Neural crest cell (in vitro differentiated cells): ENCODE measurements at places on chromosomes 11 and 22. TPM values are rescaled to one million over a fixed set of nuclear protein-coding genes. Genes with fewer than 3 reads are reported as not detected.

DNA sequence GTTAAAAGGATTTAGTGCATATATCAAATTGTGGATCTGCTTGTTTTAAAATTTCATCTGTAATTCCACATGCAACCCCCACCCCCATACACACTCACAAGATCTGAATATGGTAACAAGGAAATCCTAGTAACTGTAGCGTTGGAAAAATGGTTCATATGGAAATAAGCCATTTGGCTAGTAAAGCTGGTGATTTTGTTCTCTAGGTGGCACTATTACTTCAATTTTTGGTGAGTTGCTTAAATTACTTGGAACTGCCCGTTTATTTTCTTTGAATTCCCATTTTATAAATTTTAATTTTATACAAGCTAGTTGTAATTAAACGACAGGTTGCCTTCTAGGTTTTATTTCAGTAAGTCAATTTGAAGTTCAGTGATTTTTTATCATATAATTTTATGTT is 5.3 kb downstream of the BDNF start:
- DNase-seq: no peak

DNA sequence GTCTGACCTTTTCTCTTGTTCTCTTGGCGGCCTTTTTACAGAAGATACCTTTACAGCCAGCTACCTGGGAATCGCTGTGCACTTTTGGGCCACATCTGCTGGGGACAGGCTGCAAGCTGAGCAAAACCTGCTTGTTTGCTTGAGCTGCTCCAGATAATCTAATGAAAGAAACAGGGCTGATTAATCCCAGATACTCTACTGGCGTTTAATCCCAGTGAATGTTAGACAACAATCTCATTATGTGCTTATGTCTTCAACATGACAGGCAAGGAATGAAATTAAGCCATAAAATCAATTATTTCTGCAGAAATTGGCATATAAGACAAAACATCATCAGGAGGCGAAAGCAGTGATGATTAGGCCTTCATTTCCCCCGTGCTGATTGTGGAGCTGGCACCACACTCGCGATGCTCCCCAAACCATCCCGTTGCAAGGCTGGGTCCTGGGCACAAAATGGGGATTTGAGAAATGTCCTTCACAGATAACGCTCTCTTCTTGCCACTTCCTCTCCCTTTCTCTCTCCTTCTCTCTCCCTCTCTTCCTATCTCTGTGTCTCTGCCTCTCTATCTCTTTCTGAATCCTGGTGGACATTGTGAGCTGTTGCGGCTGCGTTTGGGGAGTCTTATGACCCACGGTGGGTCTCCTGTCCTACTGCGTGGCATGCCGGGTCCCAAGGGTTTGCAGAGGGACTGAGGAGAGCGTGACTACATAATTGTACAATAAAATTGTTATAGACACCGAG is 1053.8 kb downstream of the TBC1D22A start:
- no peak for DNase-seq

GRCh38 chr11:43920598-43921419 is 21.6 kb upstream of the C11orf96 start:
- DNase-seq: no peak

- DNase-seq: no peak
Observed at GRCh38 chr11:47378010-47378835, at the start of gene SPI1. SPI1 (minus strand) TSS chr11:47378547; CDS start chr11:47378353, 194 bp downstream.

DNA sequence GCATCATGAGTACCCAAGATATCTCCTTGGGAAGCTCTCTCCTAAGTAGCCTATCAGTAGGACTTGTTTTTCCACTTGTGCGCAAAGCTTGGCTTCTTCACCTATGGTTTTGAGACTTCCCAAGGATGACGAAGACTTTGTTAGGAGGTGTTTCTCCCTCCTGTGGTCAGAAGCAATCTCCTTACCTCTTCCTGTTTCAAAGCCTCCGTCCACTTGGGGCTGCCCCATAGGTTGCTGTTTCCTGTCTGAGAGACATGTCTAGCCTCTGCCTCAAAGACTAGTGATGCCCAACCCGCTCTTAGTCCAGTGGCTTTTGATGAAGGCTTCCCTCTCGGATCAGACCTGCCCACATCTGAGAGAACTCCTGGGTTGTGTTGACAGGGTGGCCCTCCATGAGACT is 92.9 kb downstream of the TRAF6 start:
- DNase-seq: no peak

TIMP3 gene
- 20.7 and 21.6 TPM in 2 replicates for total RNA-seq
